ENCODE measurements at places on chromosomes 7 and 10. TPM values are rescaled to one million over a fixed set of nuclear protein-coding genes. Genes with fewer than 3 reads are reported as not detected.

The MPLKIP gene
- 36.2 TPM for total RNA-seq

The OR2AE1 gene
- total RNA-seq = not detected

The TAS2R41 gene
- not detected for total RNA-seq

The C10orf67 gene
- total RNA-seq = not detected

The GAD2 gene
- not detected for total RNA-seq

The GNAT3 gene
- not detected for total RNA-seq

The SRRM3 gene
- 11.1 TPM for total RNA-seq

The RNF133 gene
- total RNA-seq = not detected

The SPDYE1 gene
- total RNA-seq = not detected

The SLC26A3 gene
- not detected for total RNA-seq

The RET gene
- total RNA-seq = 0.52 TPM

The SNX13 gene
- total RNA-seq = 16.7 TPM

The UTF1 gene
- not detected for total RNA-seq

The TRIM50 gene
- total RNA-seq = not detected

The IGF2BP3 gene
- total RNA-seq = 32.5 TPM

The IL6 gene
- total RNA-seq = 1.4 TPM

The TYSND1 gene
- 17.7 TPM for total RNA-seq

The TFR2 gene
- 2.6 TPM for total RNA-seq

The TRIL gene
- not detected for total RNA-seq

The AKR1B15 gene
- total RNA-seq = 21.6 TPM

The CFAP69 gene
- 2.0 TPM for total RNA-seq

The OPTN gene
- total RNA-seq = 64.9 TPM
